Mesothelial cell of epicardium (in vitro differentiated cells): ENCODE measurements at places on chromosomes 16 and 17. TPM values are rescaled to one million over a fixed set of nuclear protein-coding genes. Genes with fewer than 3 reads are reported as not detected.
A peak's percentile ranks its signal among the peaks of the same experiment; 100 is the strongest.

- DNase-seq: no peak
These were observed 63.4 kb downstream of the LMF1 start for GRCh38 chr16:907361-907760.

- DNase-seq: no peak
These were observed 1.8 kb upstream of the HOXB4 start for GRCh38 chr17:48579760-48580554.

DNA sequence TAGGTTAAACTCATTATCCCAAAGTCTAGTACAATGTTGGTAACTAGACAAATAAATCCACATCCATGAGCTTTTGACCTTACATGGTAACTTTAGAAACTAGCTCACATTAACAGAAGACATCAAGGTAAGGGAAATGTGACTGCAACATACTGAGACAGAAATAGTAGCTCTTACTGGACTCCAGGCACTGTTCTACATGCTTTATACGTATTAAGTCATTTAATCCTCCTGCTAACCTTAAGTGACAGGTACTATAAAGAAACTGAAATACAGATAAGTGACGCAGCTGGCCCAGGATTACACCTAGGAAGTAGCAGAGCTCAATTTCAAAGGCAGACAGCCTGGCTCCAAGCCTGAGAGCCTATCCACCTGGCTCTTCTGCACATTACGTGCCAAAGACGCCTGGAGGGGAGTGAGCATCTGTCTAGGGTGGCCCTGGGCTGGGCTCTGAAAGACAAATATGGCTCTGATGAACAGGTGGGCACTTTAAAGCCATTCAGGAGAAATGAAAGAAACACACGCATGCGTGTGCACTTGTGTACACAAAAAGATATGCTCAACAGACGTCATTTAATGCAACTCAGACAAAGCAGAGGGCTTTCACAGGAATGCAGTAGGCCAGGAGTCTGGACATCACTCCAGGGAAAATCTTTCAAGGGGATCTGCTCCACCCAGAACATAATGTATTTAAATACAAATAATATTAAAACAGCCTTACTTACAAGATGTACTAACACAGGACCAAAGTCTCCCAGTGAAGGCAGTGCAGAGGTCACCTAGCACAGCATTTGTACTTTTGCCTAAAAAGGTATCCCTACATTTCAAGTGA, 4.4 kb downstream of the ZC3H7A start:
- DNase-seq: no peak

DNA sequence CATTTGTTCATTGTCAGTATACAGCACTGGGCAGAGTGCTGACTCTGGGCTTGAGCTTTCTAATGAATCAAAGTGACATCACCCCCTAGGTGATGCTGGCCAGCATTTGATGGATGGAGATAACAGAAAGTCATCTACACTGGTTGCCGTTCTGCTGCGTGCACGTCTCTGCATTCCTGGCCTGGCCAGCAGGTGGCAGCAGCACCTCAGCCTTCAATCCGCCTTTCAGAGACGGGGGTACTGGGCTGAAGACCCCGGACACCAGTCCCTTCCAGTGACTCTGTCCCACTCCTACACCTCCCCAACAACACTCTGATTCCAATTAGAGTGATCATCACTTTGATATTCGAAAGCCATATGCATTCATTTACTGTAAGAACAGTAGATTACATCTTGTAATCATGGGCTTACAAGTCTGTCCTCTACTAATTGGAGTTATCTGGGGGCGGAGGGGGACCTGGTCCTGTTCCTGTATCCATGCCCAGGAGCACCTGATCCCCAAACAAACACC, 6.0 kb downstream of the CPSF4L start:
- no peak for DNase-seq

- peak; percentile 62 for DNase-seq
These were observed 610 bp downstream of the VPS4A start for GRCh38 chr16:69311533-69312387.

GRCh38 chr17:39622380-39623006, 4.3 kb upstream of the PPP1R1B start:
- no peak for DNase-seq

GRCh38 chr16:69481901-69482341, 57.5 kb downstream of the CYB5B start:
- DNase-seq: no peak

DNA sequence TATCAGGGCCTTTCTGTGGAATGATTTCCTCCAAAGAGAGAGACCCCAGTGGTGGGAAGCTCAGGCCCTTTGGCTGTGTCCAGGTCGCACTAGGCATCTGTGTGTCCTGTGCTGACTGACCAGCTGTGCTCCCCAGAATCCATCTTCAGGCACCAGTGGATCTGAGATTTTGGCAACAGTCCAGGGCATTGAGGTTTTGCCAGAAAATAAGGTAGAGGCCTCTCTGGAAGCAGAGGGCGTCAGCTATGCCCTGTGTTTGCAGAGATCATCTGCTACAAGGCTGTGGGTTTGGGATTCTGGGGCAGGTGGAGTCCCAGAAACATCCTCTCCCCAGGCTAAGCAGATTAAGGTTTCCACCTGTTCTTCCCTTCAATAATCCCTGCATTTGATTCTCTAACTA, 57.5 kb upstream of the TOB1 start:
- DNase-seq: no peak

DNA sequence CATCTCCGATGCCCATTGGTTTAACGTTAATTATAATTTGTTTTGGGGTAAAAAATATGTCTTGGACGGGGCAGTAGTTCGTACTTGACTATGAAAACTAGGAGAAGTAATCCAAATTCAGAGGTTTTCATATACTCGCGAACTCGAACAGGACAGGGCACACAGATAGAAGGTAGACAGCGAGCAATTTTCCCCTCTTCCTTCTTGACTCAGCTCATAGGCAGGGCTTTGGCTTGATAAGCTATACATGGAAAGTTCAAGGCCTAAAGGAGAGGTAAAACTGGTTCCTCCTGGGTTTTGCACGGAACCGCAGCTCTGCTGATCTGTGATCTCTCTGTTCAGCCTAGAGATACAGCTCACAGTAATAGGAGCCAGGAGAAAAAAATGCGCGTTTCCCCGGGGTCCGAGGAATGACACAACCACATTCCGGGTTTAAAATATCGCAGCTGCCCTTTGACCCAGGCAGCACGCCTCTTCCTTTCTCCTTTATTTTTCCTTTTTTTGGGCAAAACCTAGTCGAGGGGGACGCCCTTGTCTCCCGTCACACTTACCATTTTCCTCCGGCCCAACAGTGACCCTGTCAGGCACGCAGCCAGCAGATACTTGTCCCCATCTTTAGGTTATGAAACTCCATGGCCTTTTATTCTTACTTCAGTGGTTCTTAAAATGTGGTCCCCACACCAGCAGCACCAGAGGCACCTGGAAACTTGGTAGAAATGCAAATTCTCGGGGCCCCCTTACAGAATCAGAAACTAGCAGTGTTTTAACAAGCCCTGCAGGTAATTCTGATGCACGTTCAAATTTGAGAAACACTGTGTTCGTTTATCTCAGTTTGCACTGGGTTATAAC, 1.7 kb upstream of the LASP1 start:
- DNase-seq: no peak

DNA sequence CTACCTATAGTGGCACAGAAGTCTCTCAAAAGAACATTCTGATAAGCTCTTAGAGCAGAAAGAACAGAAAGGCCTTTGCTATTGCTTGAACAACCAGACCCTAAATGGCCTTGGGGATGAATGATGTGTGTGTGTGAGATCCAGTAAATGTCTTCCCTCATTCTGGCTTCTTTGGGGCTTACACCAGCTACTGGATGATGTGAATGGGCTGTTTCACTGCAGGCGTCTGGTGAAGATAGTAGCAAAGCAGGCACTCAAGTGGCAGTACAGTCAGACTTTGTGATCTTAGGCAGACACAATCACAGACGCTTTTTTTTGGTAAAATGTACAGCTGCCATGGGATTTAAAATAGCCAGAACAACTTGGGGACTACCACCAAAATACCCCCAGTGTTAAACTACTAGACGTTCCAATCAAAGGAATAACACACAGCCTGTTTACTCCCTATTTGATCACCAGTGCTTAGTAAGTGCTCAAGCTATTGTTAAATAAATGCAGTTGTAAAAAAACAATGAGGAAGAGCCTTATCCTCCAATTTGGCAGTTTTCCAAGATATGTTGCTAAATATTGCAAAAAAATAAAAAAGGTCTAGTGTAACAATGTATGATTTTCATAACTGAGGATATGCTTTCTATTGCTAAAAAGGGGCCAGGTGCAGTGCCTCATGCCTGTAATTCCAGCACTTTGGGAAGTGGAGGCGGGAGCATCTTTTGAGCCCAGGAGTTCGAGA, 17.9 kb downstream of the NDUFAB1 start:
- no peak for DNase-seq

DNA sequence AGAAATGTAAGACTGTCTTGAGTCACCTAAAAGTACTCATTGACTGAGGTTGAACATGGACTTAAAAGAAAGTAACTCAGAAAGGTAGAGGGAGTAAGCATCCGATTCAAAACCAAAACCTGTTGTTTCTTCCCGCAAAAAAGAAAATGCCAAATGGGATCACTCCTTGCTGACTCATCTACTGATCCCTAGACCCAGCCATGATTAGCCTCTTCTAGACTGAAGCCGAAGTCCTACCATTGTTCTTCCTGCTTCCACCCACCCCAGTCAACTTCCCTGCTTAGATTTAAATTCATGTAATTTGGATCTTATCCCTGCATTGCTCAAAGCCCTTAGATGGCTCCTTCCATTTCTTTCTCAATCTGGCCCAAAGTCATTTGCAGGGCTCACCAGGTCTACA, 760.5 kb upstream of the SOX9 start:
- no peak for DNase-seq

- DNase-seq: no peak
These were observed 125.0 kb downstream of the SPAG9 start for GRCh38 chr17:50995668-50996067.

GRCh38 chr17:35286120-35286781, 43.4 kb downstream of the SLFN5 start:
- DNase-seq: no peak

- no peak for DNase-seq
These were observed 10.5 kb downstream of the SLC13A5 start for GRCh38 chr17:6702567-6703215.

DNA sequence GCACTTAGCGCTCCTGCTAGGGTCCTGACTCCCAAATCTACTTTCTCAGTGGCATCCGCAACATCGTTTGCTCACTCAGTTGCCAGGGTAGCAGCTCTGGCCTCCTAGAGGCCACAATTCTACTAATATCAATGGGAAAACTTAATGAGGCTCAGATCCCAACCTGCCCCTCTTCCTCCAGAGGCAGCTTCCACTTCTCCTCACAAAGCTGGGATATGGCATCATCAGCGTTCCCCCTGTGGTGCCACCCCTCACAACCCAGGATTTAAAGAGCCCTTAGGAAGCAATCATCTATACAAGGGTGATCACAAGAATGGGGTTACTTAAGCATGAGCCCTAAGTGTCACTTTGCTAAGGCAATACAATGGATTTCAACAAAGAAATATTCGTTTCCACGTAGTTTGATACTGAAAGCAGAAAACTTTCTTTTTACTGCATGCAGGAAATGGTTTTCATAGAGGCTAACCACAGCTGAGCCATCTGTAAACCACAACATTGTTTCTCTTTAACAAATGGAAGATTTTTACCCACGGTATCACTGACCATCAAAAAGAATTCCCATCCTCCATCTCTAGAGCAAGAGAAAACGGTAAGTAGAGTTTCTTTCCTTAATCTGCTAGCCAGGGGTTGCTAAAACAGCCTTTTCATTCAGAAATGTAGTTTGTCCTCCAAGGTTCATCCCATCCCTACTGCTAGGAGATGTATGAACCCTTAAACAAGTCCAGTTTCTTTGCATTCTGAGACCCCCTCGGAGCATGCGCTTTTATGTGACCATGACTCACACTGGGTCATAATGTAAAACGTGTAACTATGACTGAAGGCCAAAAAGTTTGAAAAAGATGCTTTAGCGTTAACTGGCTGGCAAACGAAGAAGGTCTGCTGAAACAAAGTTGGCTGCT, 68.3 kb upstream of the BCAR1 start:
- DNase-seq: no peak

DNA sequence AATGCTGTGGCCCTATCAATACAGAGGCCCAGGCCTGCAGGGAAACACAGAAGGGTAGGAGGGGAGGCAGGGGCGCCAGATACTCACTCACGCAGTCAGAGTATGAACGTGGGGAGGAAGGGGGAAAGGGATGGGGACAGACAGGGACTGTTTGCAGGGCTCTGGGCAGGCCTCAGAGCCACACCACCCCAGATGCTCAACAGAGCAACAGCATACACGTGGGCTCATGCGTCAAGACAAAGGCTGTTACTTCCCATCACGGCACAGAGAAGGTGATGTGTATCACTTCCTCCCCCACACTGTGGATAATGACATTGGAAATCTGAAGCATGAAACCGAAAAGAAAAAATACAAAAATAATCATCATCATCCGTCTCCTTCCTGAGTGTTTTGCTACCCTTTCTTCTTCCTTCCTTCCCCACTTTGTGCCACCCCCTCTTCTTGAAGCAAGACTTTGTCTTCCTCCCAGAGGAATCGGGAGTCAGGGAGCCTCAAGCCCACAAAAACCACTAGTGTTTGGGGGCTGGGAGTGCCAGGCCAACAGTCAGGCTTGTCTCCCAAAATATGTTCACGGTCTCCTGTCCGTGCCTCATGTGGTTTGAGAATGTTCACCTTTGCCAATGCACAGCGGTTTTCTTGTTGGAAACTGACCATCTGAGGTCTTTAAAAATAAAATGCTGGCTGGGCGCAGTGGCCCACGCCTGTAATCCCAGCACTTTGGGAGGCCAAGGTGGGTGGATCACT, 20.1 kb downstream of the SLC39A11 start:
- DNase-seq: no peak

- no peak for DNase-seq
These were observed 37.3 kb downstream of the SMG6 start for GRCh38 chr17:2266045-2266864.

GRCh38 chr16:68289621-68290329, 21.0 kb downstream of the SLC7A6OS start:
- DNase-seq: no peak

GRCh38 chr16:87344931-87345631, 27.9 kb upstream of the C16orf95 start:
- DNase-seq: no peak

GRCh38 chr17:28526381-28526780, 20.2 kb downstream of the FOXN1 start:
- DNase-seq: no peak

GRCh38 chr17:1203111-1203966, 23.6 kb upstream of the ABR start:
- no peak for DNase-seq

Gene C16orf46
- total RNA-seq: 0.89 to 2.0 TPM (median 0.90 TPM) in 3 replicates

Gene CCL16
- not detected in 3 replicates for total RNA-seq

Gene NACA2
- not detected in 3 replicates for total RNA-seq

Gene C16orf74
- 11.2 to 12.1 TPM (median 12.0 TPM) in 3 replicates for total RNA-seq

Gene MAF
- total RNA-seq: 11.1 to 12.9 TPM (median 11.7 TPM) in 3 replicates

Gene B4GALNT2
- total RNA-seq: 0.02 to 0.07 TPM (median 0.04 TPM) in 3 replicates

Gene KRT35
- total RNA-seq: not detected in 3 replicates

Gene KRT15
- total RNA-seq: 8.5 to 10.2 TPM (median 8.7 TPM) in 3 replicates

Gene CLEC18B
- total RNA-seq: 0.29 to 1.1 TPM (median 0.89 TPM) in 3 replicates

Gene LRRC46
- 0.16 TPM in 1 of 3 replicates, not detected in the others for total RNA-seq
